Ureter (tissue), 1 donor: ENCODE measurements at places on chromosomes 12 and 14. TPM values are rescaled to one million over a fixed set of nuclear protein-coding genes. Genes with fewer than 3 reads are reported as not detected.

DNA sequence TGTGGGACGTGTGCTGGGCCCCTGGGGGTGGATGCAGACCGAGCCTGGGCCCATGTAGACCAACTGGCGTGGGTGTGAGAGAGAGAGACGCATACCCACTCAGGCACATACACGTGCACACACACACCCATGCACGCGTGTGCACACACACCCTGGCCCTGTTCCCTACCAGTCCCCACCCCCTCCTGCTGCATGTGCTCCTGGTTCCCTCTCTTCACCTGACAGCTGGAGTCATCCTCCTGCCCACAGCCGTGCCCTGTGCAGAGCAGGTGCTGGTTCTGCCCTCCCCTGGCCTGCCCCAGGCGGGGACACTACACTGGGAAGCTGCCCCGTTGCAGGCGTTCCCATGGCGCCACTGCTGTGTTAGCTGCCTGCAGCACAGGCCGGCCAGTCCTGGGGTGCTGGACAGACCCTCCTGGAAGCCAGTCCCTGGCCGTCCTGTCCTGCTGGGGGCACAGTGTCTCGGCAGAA lies 18.5 kb downstream of the PACS2 start:
- DNase-seq = no peak

DNA sequence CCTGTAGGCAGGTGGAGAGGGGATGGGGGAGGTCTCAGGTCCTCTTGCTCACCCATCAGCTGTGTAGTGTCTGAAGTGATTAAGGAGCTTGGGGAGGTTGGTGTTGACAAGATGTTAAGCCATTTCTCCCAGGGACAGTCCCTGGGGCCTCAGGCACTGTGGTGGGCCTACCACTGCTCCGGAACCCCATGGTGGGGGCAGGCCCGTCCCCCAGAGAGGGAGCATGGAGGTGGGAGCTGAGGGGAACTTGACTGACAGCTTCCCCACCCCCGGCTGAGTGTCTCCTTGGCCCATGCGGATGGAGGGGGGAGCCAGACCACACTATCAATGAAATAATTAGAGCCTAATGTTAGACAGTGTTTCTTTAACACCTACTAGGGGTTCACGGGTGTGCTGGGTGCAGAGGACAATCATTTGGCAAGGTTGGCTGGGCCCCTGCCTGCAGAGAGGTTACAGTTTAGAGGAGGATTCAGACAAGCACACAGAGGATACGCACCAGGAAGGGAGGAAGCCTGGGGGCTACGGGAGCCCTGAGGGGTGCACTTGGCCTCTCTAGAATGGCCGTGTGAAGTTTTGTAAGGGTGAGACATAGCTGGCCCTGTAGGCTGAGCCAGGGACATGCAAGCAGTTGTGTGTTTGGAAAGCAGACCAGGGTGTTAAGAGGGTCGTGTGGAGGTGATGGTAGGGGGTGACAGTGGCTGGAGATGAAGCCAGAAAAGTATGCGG lies 19.3 kb upstream of the KRT80 start:
- no peak for DNase-seq

GRCh38 chr14:51432302-51432948 lies 192.4 kb downstream of the TMX1 start:
- DNase-seq = no peak

GPR68 gene
- 3.0 TPM for total RNA-seq

DNA sequence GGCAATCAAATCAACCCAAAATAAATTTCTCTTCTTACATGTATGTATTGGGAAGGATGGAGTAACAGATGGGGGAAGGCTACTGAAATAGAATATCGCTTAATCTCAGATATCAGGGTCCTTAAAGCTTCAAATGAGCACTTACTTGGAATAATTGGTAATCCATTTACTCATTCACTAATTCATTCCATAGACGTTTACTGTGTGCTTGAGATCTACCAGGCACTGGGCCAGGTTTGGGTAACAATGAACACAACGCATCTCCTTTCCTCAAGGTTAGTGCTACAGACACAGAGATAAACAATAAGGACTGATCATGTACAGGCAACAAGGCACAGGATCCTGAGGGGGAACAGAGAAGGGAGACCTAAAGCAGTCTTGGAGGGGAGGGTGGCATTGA lies 54.4 kb upstream of the KRR1 start:
- no peak for DNase-seq

FIGNL2 gene
- 0.91 TPM for total RNA-seq

DNA sequence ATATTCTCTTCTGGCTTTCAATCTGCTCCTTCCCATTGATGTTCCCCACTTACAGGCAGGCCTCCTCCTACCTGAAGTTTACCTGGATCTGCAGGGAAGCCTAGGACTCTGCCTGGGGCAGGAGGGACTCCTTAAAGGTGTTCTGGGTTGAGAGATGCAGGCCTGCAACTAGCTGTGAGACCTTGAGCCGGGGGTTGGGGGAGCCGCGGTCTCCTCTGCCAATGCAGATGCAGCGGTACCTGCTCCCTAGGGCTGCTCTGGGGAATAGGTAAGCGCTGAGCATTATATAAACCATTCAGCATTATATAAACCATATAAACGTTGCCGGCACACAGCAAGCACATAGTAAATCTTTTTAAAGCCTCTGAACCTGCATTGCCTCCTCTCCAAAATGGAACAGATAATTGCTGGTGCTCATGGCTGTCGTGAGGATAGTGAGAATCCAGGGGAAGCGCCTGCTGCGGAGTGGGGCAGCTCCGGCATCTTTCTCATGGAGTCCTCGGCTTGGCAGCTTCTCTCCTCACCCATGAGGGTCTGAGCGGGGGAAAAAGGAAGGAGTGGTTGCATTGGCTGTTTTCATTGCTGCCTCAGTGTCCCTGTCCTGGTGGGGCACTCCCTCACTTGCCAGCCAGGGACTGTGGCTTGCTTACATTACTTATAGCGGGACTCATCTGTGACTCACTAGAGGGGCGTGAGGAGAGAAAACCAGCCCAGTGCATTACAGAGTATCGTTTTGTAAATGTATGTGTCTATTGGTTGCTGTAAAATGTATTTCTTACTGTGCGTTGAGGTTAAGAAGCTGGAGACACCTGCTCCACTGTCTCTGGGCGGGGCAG lies 12.5 kb upstream of the KRT80 start:
- DNase-seq = no peak
